H7 (cell line): ENCODE measurements at places on chromosomes 1 and 21. TPM values are rescaled to one million over a fixed set of nuclear protein-coding genes. Genes with fewer than 3 reads are reported as not detected.

KRTAP12-2 gene
- not detected in 2 replicates for total RNA-seq

AMY1B gene
- total RNA-seq, result not detected in 2 replicates

MX2 gene
- 0.45 and 2.1 TPM in 2 replicates for total RNA-seq

FCAMR gene
- not detected in 2 replicates for total RNA-seq

FCGR3B gene
- not detected in 2 replicates for total RNA-seq

GIPC2 gene
- 0.07 and 0.26 TPM in 2 replicates for total RNA-seq

SLAMF6 gene
- total RNA-seq, result not detected in 2 replicates

USP48 gene
- total RNA-seq, result 37.1 and 62.3 TPM in 2 replicates

SPRR2B gene
- not detected in 2 replicates for total RNA-seq

TMEM201 gene
- 12.9 and 14.9 TPM in 2 replicates for total RNA-seq

RHCE gene
- total RNA-seq, result 0.62 and 0.70 TPM in 2 replicates

ADCY10 gene
- 0.24 and 0.67 TPM in 2 replicates for total RNA-seq

LAMC1 gene
- total RNA-seq, result 116 and 163 TPM in 2 replicates

KRTAP10-2 gene
- total RNA-seq, result not detected in 2 replicates

CD2 gene
- total RNA-seq, result not detected in 2 replicates

IFI44L gene
- 0.48 TPM in 1 of 2 replicates, not detected in the other for total RNA-seq

SPTA1 gene
- total RNA-seq, result not detected in 2 replicates

KAZN gene
- 6.9 and 11.5 TPM in 2 replicates for total RNA-seq

CLCA4 gene
- not detected in 2 replicates for total RNA-seq

CLDN17 gene
- total RNA-seq, result not detected in 2 replicates

TMEM50B gene
- total RNA-seq, result 8.5 and 13.0 TPM in 2 replicates

DTL gene
- 92.0 and 108 TPM in 2 replicates for total RNA-seq

CDC20 gene
- 493 and 564 TPM in 2 replicates for total RNA-seq

RALGPS2 gene
- 41.4 and 43.4 TPM in 2 replicates for total RNA-seq

C1orf226 gene
- total RNA-seq, result 9.3 and 13.4 TPM in 2 replicates

ATP6V1G3 gene
- total RNA-seq, result not detected in 2 replicates

ST6GALNAC3 gene
- 4.1 and 4.3 TPM in 2 replicates for total RNA-seq

POU3F1 gene
- 2.9 and 4.8 TPM in 2 replicates for total RNA-seq

GORAB gene
- total RNA-seq, result 11.6 and 16.6 TPM in 2 replicates

FCER1G gene
- total RNA-seq, result 0.35 TPM in 1 of 2 replicates, not detected in the other

SERPINC1 gene
- 1.7 TPM in 1 of 2 replicates, not detected in the other for total RNA-seq

SPATA46 gene
- total RNA-seq, result not detected in 2 replicates

IL12RB2 gene
- total RNA-seq, result 0.45 and 1.4 TPM in 2 replicates

RPTN gene
- total RNA-seq, result not detected in 2 replicates
